ENCODE measurements at places on chromosomes 1 and 21. TPM values are rescaled to one million over a fixed set of nuclear protein-coding genes. Genes with fewer than 3 reads are reported as not detected.

GRCh38 chr1:114446198-114446597 lies 64.8 kb downstream of the TRIM33 start:
- no peak for DNase-seq

DNA sequence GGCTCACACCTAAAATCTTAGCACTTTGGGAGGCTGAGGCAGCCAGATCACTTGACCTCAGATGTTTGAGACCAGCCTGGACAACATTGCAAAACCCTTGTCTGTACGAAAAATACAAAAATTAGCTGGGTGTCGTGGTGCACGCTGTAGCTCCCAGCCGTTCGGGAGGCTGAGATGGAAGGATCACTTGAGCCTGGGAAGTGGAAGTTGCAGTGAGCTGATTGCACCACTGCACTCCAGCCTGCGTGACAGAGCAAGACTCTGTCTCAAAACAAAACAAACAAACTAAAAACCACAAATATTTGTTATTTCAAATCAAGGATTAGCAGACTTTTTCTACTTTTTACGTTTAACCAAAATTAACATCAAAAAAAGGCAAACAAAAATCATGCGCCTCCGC lies 31.3 kb downstream of the INKA2 start:
- DNase-seq: peak; percentile 90

DNA sequence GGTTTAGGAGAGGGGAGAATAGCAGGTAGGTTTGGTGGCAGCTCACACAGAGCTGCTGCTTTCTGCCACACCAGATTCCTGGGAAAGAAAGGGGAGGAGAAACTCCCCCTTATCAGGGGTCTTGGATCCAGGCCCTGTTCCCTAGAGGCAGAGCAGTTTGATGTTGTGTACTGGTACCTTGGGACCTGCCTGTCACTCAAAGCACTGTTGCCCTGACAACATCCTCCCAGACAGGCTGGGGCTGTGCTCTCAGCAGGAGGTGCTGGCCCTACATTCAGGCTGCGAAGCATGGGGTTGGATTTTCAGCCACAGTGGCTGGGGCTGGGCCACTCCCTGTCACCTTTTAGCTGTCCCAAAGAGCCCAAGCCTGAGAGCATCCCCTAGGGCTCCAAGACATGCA lies 188.0 kb downstream of the GRIK3 start:
- DNase-seq: no peak

DNA sequence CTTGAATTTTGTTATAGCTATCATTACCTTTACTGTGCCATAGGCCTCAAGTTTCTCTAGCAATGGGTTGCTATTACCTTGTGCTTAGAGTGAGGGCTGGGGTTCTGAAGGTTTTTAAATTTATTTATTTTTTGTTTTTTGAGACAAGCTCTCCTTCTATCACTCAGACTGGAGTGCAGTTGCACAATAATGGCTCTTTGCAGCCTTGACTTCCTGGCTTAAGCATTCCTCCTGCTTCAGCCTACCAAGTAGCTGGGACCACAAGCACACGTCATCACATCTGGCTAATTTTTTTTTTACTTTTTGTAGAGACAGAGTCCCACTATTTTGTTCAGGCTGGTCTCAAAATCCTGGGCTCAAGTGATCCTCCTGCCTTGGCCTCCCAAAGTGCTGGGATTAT lies 41.5 kb downstream of the SNX27 start:
- DNase-seq: peak; percentile 85

DNA sequence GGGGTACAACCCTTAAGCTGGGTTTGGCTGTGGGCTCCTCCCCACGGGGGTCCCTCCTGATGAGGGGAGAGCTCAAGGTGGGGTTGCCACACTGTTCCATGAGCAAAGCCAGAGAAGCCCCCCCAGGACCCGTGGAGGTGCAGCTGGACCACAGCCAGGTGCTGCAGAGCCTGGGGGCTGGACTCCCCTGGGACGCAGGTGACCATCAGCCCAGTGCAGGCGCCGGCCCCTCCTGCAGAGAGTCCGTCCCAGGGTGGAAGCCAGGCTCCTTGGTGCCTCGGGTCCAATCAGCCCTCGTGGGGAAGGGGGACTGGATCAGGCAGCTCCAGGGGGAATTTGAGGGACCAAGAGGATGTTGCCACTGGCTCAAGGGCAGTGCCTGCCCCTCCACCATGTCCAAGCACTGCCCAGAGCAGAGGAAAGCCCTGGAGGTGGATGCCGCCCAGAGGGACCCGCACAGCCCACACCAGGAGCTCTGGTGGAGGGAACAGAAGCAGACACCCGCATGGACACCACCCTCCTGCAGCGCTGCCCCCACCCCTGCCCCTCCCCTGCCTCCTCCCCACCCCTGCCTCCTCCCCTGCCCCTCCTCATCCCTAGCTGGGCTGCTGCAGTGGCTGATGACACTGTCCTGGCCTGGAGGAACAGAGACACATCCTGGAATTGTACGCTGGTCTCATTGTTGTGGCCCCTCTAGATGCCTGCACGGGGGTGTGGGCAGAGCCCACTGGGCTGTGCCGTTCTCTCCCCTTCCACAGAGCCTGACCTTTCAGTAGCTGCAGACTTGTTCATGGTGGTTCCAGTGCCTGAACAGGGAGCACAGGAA lies 30.8 kb upstream of the COL18A1 start:
- no peak for DNase-seq

- DNase-seq: no peak
These were observed 429 bp upstream of the DPH2 start for GRCh38 chr1:43969416-43969745.

DNA sequence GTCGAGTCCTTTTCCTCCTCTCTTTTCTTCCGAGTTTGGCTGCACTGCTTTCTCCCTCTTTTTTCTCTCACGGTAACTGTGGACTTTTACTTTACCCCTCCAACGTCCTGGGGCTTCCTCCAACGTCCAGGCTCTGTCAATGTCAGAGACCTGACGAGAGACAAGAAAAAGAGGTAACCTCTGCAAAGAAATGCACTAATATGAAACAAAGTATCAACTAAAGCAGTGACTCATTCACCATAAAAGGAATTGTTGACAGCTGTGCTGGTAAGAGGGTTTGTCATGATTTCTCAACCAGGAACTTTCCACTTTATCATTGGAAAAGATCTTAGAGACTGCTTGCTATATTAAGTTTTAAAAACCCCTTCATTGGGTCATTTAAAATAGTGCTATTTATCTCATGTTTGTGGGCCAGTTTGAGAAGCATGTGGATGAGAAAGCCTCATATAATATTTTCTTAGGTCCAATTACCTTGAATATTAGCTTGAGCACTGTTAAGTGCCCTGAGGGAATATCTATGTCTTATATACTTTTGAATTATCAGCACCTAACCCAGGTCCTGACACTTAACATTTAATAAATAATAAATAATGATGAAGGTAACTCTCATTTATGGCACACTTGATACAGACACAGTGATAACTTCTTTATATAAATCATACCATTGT lies at the start of gene GBP2:
Gene GBP2 (minus strand): TSS at position 202 of the 668 bp plus-strand sequence. CDS start 4,148 bp downstream, outside the sequence.
- DNase-seq: peak; percentile 89

- no peak for DNase-seq
These were observed 356 bp downstream of the INTS11 start for GRCh38 chr1:1324084-1324523.

DNA sequence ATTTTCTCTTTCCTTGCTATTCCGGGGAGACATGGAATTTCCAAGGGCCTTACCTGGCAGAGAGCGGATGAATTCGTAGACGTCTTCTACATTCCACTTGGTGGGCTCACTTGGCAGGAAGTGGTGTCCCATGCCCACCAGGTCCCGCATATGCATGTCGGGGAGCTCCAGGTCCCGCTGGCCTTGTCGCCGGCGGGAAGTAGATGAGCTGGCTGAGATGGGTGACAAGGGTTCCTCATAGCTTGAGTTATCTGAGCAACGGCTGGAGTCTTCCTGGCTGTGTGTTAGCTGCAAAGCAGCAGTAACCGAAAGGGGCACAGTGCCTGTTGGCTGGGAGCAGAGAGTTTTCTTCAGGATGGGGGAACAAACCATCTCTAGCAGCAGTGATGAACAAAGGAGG lies 7.9 kb upstream of the A3GALT2 start:
- DNase-seq: no peak

DNA sequence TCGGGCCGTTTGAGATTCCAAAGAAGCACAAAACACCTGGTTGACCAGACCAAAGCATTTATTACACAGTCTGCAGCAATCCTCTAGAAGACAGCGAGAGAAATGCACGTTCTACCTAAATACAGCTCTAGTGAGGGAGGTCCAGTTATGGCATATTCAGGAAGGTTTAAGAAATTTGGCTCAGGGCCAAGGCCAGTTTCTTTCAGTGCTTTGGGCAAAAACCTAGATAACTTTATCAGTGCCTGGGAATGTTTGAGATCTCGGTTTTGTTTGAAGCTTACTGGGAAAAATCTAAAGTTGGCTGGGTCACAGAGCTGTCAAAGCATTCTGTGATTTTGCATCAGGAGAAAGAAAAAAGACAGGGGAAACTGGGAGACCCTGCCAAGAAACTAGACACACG lies 514.0 kb upstream of the TMPRSS15 start:
- DNase-seq: no peak

DNA sequence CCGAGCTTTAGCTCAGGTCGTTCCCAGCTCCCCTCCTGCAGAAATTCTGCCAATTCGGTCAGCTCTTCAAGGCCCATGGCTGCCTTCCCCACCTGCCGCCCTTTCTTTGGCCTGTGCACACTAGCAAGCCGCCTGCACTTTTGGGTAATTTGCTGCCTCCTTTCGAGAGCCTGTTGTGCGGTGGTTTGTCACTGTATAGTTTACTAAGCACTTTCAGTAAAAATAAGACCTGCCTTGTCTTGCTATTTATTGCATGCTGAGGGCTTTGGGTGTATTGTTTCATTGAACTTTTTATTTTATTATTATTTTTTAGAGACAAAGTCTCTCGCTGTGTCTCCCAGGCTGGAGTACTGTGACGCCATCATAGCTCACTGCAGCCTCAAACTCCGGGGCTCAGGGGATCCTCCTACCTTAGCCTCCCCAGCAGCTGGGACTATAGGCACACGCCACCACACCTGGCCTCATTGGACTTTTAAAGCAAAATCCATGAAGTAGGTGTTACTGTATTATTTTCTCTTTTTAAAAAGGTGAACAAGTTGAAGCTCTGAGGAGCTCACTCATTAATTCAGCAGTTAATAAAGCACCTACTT lies 1.1 kb upstream of the FABP3 start:
- DNase-seq: no peak

GRCh38 chr1:17123196-17124045 lies 4.2 kb upstream of the PADI2 start:
- no peak for DNase-seq

The RAVER2 gene
- 9.1 TPM for total RNA-seq

The HLX gene
- total RNA-seq: 8.7 TPM

The RGS8 gene
- total RNA-seq: not detected

The PALMD gene
- total RNA-seq: 6.8 TPM

The AMY2A gene
- not detected for total RNA-seq
